CD4-positive, alpha-beta T cell (primary cell): ENCODE measurements at places on chromosomes 1 and 21. TPM values are rescaled to one million over a fixed set of nuclear protein-coding genes. Genes with fewer than 3 reads are reported as not detected.

DNA sequence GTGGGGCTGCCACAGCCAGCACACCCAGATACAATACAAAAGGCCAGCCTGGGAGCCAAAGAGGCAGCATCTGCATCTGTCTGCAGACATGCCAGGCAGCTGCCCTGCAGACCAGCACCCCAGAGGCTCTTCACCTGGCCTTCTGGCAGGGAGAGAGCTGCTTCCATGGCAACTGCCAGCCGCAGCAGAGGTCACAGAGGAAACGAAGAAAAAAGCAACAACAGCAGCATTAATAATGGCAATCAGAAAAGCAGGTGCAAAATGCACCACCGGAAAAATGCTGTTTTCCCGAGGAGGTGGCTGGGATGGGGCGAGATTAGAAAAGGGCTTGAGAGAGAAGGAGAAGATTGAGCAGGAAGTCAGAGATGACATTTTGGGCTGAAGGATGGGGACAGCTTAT lies 309.5 kb downstream of the PCP4 start:
- DNase-seq = no peak

S100A1 gene
- total RNA-seq = not detected

DNA sequence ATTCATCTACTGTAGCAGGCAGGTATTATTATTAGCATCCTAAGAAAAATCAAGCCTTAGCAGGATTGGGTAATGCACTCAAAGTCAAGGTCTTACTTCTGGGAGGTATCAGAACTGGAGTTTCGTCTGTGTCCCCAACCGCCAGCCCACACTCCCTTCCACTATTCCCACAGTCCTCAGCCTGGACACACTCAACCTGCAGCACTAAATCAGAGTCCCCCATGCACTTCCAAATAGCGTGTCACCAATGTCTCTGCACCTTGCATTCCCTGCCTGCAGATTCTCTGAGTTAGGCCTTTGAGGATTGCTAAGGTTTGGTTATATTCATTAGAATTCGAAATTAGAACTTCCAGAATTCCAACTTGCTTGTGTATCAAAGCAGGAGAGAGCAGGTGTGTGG lies 3.9 kb downstream of the LYPD8 start:
- DNase-seq = no peak

DNA sequence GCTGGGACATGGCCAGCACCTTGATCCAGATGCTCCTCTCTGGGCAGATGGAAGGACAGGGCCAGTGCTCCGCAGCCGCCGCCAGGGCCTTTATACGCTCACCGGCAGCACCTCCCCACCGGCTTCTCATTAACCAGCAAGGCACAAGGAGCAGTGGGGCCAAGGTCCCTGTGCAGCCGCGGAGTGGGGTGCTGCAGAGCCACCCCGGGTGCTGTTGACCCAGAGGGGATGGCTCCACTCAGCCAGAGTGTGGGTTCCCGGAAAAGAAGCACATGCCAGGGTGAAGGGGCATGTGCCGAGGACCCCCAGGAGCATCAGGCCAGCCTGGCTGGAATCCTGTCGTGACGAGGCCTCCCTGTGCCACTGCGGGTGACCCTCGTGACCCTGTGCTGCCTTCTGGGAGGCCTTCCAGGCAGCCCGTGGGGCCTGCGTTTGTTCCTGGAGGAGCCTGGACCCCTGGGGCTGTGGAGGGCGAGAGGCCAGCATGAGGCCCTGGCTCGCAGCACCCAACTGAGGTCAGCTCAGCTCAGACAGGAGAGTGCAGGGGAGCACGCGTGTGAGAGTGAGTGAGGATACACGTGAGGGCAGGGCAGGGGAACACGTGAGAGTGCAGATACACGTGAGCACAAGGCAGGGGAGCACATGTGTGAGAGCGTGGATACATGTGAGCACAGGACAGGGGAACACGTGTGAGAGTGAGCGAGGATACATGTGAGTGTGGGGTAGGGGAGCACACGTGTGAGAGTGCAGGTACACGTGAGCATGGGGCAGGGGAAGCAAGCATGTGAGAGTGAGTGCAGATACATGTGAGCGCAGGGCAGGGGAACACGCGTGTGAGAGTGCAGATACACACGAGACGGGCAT lies at the start of gene FTCD:
TSS of gene FTCD (minus strand) at position 66 of the 864 bp plus-strand sequence. CDS start at position 10, 56 bp downstream.
- peak; percentile 21 for DNase-seq

KCNK2 gene
- total RNA-seq = not detected
